ENCODE measurements at places on chromosomes 11 and 22. TPM values are rescaled to one million over a fixed set of nuclear protein-coding genes. Genes with fewer than 3 reads are reported as not detected.

Gene SHISAL1
- total RNA-seq: 1.3 TPM

Gene GDPD5
- total RNA-seq: 1.6 TPM

Gene OR10G7
- not detected for total RNA-seq

Gene IL10RA
- total RNA-seq: not detected

Gene GLYATL2
- 1.2 TPM for total RNA-seq

Gene EFCAB6
- 1.7 TPM for total RNA-seq

Gene RFPL1
- total RNA-seq: not detected

Gene LDLRAD3
- 44.3 TPM for total RNA-seq

Gene MS4A6E
- not detected for total RNA-seq

Gene MRGPRX3
- not detected for total RNA-seq
